ENCODE measurements at places on chromosomes 11 and 22. TPM values are rescaled to one million over a fixed set of nuclear protein-coding genes. Genes with fewer than 3 reads are reported as not detected.

The OR51I1 gene
- not detected for total RNA-seq

The MMP12 gene
- not detected for total RNA-seq

The MFRP gene
- total RNA-seq = not detected

The CALCB gene
- total RNA-seq = 0.28 TPM

The OR52N2 gene
- not detected for total RNA-seq

The ALDH3B2 gene
- total RNA-seq = not detected

The APLNR gene
- total RNA-seq = not detected

The TBC1D10A gene
- total RNA-seq = 9.4 TPM

The OR6A2 gene
- not detected for total RNA-seq

The CRYBA4 gene
- not detected for total RNA-seq

The CASP5 gene
- total RNA-seq = not detected

The OR5P2 gene
- not detected for total RNA-seq

The E2F8 gene
- total RNA-seq = 6.0 TPM

The CCDC34 gene
- total RNA-seq = 26.5 TPM

The CD6 gene
- total RNA-seq = not detected

The GPR83 gene
- total RNA-seq = not detected

The KIF18A gene
- 14.2 TPM for total RNA-seq

The OOSP2 gene
- total RNA-seq = not detected

The SLC16A8 gene
- not detected for total RNA-seq

The OR52N4 gene
- not detected for total RNA-seq

The KCNA4 gene
- not detected for total RNA-seq

The TH gene
- not detected for total RNA-seq

The RIC3 gene
- 1.4 TPM for total RNA-seq

The PRCP gene
- total RNA-seq = 48.6 TPM

The FAM181B gene
- 0.07 TPM for total RNA-seq

The GPHA2 gene
- not detected for total RNA-seq

The MIF gene
- 904 TPM for total RNA-seq

The EFCAB6 gene
- 0.45 TPM for total RNA-seq

The OR5M10 gene
- not detected for total RNA-seq

The PRR5L gene
- total RNA-seq = 14.6 TPM

The PDGFB gene
- total RNA-seq = 4.3 TPM

The PGA5 gene
- total RNA-seq = not detected

The RAPSN gene
- total RNA-seq = not detected

The TTC17 gene
- total RNA-seq = 29.4 TPM

The CPSF7 gene
- total RNA-seq = 73.9 TPM

The FJX1 gene
- total RNA-seq = 39.3 TPM

The PPFIBP2 gene
- 13.5 TPM for total RNA-seq

The FAM180B gene
- total RNA-seq = not detected

The BAD gene
- total RNA-seq = 94.7 TPM

The ASRGL1 gene
- 10.2 TPM for total RNA-seq

The NAV2 gene
- 26.2 TPM for total RNA-seq

The SLC29A2 gene
- 5.7 TPM for total RNA-seq

The CCDC87 gene
- 0.21 TPM for total RNA-seq

The KRTAP5-8 gene
- not detected for total RNA-seq

The SLCO2B1 gene
- 4.5 TPM for total RNA-seq

The NAALAD2 gene
- total RNA-seq = not detected
